Activated CD8-positive, alpha-beta T cell treated with anti-CD3 and anti-CD28 coated beads for 36 hours (primary cell): ENCODE measurements at places on chromosomes 12 and 14. TPM values are rescaled to one million over a fixed set of nuclear protein-coding genes. Genes with fewer than 3 reads are reported as not detected.

The OR4K13 gene
- not detected for total RNA-seq

The PTGDR gene
- total RNA-seq: 0.13 TPM

The ZNF641 gene
- 5.0 TPM for total RNA-seq

The INHBE gene
- total RNA-seq: 2.3 TPM

The SYNE3 gene
- 64.1 TPM for total RNA-seq

The RNASE7 gene
- not detected for total RNA-seq

The MAP3K9 gene
- 9.6 TPM for total RNA-seq

The PLEKHD1 gene
- not detected for total RNA-seq

The CNTN1 gene
- not detected for total RNA-seq

The SDR9C7 gene
- total RNA-seq: not detected

The GUCY2C gene
- not detected for total RNA-seq

The AQP6 gene
- total RNA-seq: not detected

The MFAP5 gene
- not detected for total RNA-seq
